ENCODE measurements at places on chromosomes 1 and 21.

DNA sequence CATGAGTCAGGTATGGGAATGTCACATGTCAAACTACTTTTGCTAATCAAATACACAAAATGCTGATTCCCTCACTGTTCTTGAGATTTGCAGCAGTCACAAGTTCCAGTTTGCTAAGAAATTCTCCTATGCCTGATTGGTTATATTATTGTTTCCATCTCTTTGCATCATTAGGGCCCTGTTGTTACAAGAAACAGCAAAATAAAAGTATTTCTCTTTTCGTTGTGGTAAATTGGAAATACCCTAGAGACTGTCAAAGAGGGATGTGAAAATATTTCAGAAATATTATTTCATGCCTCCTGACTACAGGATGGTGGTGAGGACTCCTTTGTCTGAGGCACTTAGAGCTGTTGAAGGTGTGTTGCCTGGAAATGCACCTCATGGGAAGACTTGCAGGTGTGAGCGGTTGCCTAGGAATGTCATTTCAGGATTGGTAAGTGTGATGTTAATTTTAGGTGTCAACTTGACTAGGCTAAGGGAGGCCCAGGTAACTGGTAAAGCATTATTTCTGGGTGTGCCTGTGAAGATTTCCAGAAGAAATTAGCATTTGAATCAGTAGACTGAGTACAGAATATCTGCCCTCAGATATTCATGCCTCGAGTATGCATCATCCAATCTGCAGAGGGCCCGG lies 117.4 kb downstream of the ROR1 start:
- no peak for ATAC-seq

GRCh38 chr1:245319094-245319493 lies 164.3 kb downstream of the KIF26B start:
- ATAC-seq = no peak

DNA sequence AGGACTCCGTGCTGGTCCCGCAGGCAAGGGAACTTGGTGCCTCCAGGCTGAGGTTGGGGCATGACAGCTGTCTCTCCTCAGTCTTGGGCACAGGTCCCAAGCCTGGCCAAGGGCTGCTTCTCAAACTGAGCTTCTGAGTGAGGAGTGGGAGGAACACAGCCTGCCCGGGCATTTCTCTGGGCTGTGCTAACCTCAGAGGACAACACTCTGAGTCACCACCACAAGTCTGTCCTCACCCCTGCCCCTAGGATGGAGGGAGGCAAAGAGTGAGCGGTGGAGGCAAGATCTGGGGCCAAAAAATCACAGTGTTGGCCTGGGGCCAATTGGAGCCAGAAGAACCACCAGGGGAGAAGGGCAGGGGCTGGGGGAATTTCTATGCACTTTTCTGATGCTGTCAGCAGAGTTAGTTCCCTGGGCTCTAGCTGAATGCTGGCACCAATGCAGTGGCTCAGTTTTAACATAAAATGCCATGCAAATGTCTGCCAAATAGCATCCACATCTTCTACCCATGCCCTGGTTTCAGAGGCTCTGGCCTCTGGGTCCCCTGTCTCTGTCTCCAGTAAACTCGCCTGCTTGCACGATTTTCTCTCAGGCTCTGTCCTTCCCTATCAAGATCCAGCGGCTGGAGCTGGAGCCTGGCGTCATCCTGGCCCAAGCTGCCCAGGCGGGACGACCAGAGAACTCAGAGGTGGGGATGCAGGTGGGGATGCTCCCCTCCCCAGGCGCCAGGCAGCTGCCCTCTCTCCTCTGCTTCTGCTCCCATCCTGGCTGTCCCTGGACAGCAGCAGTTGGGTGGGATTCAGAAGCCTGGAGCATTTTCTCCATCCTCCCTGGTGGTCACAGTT lies 11.0 kb upstream of the CDK18 start:
- peak; percentile 68 for ATAC-seq

DNA sequence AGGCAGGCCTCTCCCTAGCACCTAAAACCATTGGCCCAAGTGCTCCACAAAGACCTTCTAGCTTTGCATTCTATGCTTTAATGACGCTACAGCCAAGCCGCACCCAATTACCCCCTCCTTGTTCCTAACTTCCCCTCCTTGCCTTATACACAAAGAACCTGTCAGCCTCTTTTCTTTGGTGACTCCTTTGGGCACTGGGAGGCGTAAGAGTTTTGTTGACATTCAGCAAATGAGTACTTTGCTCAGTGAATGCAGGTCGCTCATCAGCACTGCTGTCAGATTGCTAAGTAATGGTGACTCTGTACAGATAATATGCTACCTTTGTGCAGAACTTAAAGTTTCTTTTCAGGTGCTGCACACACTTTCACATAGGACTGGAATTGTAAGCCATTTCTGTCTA lies 187.6 kb upstream of the FAM78B start:
- ATAC-seq = no peak

GRCh38 chr1:25740071-25740470 lies 59.9 kb upstream of the SELENON start:
- no peak for ATAC-seq

DNA sequence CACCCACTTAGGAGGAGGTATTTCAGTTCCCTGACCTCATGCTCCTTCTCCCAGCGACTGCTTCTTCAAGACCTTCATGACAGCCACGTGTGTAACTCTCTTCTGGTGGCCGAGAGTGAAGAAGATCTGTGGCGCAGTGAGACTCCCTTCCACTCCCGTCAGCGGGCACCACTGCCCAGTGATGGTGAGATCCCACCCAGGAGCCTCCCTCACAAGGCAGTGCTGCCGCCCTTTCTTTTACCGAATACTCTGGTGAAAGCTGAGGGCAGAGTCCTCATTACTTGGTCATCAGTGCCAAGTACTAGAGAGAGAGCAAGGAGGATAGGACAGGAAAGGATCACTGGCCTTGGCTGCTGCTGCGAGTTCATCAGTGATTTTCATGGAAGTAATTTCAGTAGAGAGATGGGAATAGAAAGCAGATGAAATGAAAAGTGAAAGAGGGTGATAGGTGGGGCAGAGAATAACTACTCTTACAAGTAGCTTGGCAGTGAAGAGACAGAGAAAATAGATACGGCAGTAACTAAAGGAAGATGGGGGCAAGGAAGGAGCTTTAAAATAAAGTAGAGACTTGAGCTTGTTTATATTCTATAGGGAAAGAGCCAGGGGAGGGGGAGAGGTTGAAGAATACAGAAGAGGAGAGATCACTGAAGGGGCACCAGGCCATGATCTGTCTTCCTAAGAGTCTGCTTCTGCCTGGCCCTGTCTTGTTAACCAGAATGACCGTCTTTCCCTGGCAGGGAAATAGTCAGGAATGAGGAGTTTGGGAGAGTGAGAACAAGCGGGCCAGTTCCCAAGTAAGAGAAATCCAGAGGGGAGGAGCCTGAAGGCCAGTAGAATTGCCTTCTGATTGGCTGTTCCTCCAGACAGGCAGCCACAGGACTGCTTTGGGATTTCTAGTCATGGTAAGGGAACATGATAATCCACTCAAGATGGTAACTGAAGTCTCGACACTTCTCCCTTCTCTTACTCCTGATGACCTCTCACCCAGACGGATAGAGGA lies 18.3 kb downstream of the HYI start:
- no peak for ATAC-seq

All from esophagus mucosa (tissue), 1 donor.